A549 treated with GW870086 at 1 μM for 4 hours (cell line): ENCODE measurements at places on chromosomes 1 and 21. TPM values are rescaled to one million over a fixed set of nuclear protein-coding genes. Genes with fewer than 3 reads are reported as not detected.

Gene OPTC
- not detected in 5 replicates for total RNA-seq

Gene HHIPL2
- total RNA-seq: 9.2 to 12.1 TPM (median 10.8 TPM) in 5 replicates

Gene CRYBG2
- total RNA-seq: 1.4 to 2.1 TPM (median 1.6 TPM) in 5 replicates

Gene BTF3L4
- 31.7 to 39.0 TPM (median 33.0 TPM) in 5 replicates for total RNA-seq

Gene LAX1
- total RNA-seq: not detected in 5 replicates

Gene KCNJ15
- 0.10 to 0.25 TPM (median 0.19 TPM) in 5 replicates for total RNA-seq

Gene BLACAT1
- 0.03 to 0.07 TPM in 2 of 5 replicates, not detected in the others for total RNA-seq

Gene ZNF436
- 4.2 to 5.8 TPM (median 5.6 TPM) in 5 replicates for total RNA-seq

Gene GOLT1A
- total RNA-seq: 4.2 to 7.0 TPM (median 4.8 TPM) in 5 replicates

Gene ELAPOR1
- 0.38 to 1.1 TPM (median 0.44 TPM) in 5 replicates for total RNA-seq

Gene VTCN1
- 0.06 to 0.08 TPM (median 0.06 TPM) in 3 of 5 replicates, not detected in the others for total RNA-seq

Gene CSF3R
- not detected in 5 replicates for total RNA-seq

Gene NBPF4
- 0.05 to 0.14 TPM (median 0.14 TPM) in 3 of 5 replicates, not detected in the others for total RNA-seq

Gene XCL1
- total RNA-seq: not detected in 5 replicates

Gene FMO2
- not detected in 5 replicates for total RNA-seq

Gene BROX
- 16.9 to 23.1 TPM (median 19.7 TPM) in 5 replicates for total RNA-seq

Gene ROR1
- 8.3 to 12.3 TPM (median 10.7 TPM) in 5 replicates for total RNA-seq

Gene GBP2
- 0.71 to 1.1 TPM (median 0.77 TPM) in 5 replicates for total RNA-seq

Gene MATN1
- 0.05 to 0.17 TPM (median 0.14 TPM) in 4 of 5 replicates, not detected in the other for total RNA-seq

Gene CD1E
- not detected in 5 replicates for total RNA-seq

Gene G0S2
- 3.0 to 4.7 TPM (median 3.4 TPM) in 5 replicates for total RNA-seq

Gene MYBPH
- 0.07 TPM in 1 of 5 replicates, not detected in the others for total RNA-seq

Gene ARTN
- 0.09 to 0.32 TPM (median 0.18 TPM) in 5 replicates for total RNA-seq

Gene SPRR2E
- not detected in 5 replicates for total RNA-seq

Gene CLDN19
- not detected in 5 replicates for total RNA-seq

Gene RUNX1
- 5.4 to 9.1 TPM (median 8.4 TPM) in 5 replicates for total RNA-seq

Gene PRAMEF15
- total RNA-seq: not detected in 5 replicates

Gene CFAP107
- not detected in 5 replicates for total RNA-seq

Gene FAM72C
- total RNA-seq: 3.2 to 5.5 TPM (median 5.4 TPM) in 5 replicates

Gene FNDC5
- 0.32 to 0.74 TPM (median 0.62 TPM) in 5 replicates for total RNA-seq

Gene TRIM62
- total RNA-seq: 1.9 to 2.5 TPM (median 2.3 TPM) in 5 replicates

Gene SPRR5
- total RNA-seq: not detected in 5 replicates

Gene AADACL4
- total RNA-seq: not detected in 5 replicates

Gene EPHA2
- total RNA-seq: 113 to 159 TPM (median 149 TPM) in 5 replicates

Gene MTOR
- total RNA-seq: 12.0 to 14.4 TPM (median 13.7 TPM) in 5 replicates

Gene KIF14
- 6.5 to 12.0 TPM (median 10.2 TPM) in 5 replicates for total RNA-seq

Gene MRPS14
- total RNA-seq: 17.3 to 26.5 TPM (median 26.1 TPM) in 5 replicates

Gene PALMD
- 0.33 to 0.46 TPM (median 0.42 TPM) in 5 replicates for total RNA-seq

Gene FMN2
- total RNA-seq: 3.7 to 5.5 TPM (median 4.9 TPM) in 5 replicates

Gene LRRC53
- not detected in 5 replicates for total RNA-seq

Gene CLCNKB
- total RNA-seq: 0.10 to 0.13 TPM (median 0.10 TPM) in 3 of 5 replicates, not detected in the others

Gene RXFP4
- not detected in 5 replicates for total RNA-seq

Gene ANKRD65
- total RNA-seq: 0.06 TPM in 1 of 5 replicates, not detected in the others

Gene PRELP
- not detected in 5 replicates for total RNA-seq

Gene APOBEC4
- not detected in 5 replicates for total RNA-seq

Gene KRTAP12-2
- not detected in 5 replicates for total RNA-seq
